ENCODE measurements at places on chromosomes 1 and 21.

DNA sequence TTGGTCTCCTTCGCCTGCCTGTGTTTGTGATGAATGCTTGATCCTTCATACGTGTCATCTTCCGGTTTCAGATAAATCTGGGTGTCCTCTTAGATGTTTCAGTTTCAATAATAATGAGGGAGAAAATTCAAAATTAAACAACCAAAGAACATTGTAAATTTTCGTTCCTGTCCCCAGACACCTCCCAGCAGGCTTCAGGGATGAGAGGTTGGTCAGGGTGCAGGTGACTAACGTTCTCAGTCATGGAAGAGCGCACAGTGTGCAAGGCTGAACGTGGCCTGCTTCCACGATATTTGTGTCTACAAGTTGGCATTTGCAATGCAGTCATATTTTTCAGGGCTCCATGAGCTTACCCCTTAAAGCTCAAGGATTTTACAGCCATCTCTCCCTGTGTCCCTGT is 147.1 kb upstream of the ARHGEF16 start:
- no peak for DNase-seq

DNA sequence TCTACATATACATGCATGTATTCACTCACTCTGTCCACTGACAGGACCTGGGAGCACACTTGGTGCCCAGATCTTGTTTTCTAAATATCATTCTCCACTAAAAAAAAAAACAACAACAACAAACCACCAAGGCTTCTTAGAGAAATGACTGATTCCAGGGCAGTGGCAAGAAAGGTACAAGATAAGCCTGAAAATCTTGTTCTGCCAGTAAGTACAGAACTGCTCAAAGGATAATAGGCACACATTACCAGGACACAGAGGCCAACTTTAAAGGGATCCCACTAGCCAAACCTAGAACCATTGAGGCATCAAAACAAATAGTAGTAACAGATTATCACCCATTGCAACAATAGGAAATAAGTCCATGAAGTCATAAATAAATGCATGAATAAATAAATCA is 10.7 kb downstream of the HSD11B1 start:
- DNase-seq, result no peak

- no peak for DNase-seq
These were observed 385.8 kb upstream of the DUSP10 start for GRCh38 chr1:222127526-222128152.

DNA sequence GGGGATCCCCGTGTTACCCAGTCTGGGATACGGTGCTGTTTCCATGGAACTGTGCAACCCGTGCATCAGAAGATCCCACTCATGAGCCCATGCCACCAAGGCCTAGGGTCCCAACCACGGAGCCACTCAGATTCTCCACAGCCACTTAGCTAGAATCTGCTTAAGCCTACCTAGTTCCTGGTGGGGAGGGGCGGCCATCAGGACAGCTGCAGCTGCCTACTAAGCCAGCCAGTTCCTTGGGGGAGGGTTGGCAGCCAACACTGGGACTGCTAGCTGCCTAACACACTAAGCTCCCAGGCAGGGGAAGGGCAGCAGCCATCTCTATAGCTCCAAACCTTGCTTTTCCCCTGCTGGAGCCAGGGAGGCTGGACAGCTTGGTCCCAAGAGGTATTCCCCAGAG is 549.2 kb upstream of the BRINP3 start:
- DNase-seq, result no peak

GRCh38 chr1:114549137-114549536 is 32.3 kb downstream of the BCAS2 start:
- DNase-seq, result no peak

GRCh38 chr1:115116512-115116911 is 27.2 kb upstream of the TSPAN2 start:
- DNase-seq, result no peak

GRCh38 chr1:206792939-206793607 is 20.8 kb upstream of the IL10 start:
- no peak for DNase-seq

- no peak for DNase-seq
These were observed 122.4 kb upstream of the COL6A1 start for GRCh38 chr21:45859041-45859761.

DNA sequence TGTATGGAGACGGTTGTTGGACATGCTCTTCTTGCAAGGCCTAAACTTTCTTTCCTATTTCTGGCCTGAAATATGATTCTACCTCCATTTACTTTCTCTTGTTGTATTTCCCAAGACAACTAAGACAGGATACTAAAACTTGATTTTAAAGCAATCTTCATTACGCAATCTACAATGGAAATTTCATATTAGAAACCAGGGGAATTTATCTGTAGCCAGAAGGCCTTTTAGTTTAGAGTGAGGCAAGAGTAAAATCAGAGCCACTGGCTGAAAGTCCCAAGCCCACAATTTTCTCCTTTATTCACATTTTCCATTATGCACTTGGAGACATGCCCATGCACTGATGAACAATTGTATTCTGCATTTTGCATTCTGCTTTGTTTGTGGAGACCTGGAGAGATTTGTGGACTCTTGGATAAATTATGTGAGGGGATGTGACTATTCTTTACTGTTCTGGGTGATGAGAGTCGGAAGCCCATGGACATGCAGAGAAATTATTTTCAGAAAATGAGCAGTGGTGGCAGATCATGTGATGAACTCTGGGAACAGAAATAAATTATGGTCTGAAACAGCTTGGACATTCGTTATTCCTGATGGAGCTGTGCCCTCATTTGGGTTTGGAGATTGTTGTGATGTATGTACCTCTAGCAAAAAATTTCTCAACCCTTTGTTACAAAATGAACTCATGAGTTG is 336.8 kb downstream of the SEC16B start:
- no peak for DNase-seq

- no peak for DNase-seq
These were observed 1.2 kb downstream of the NEXN start for GRCh38 chr1:77889671-77890070.

- no peak for DNase-seq
These were observed 14.8 kb upstream of the C1orf174 start for GRCh38 chr1:3914911-3915310.

DNA sequence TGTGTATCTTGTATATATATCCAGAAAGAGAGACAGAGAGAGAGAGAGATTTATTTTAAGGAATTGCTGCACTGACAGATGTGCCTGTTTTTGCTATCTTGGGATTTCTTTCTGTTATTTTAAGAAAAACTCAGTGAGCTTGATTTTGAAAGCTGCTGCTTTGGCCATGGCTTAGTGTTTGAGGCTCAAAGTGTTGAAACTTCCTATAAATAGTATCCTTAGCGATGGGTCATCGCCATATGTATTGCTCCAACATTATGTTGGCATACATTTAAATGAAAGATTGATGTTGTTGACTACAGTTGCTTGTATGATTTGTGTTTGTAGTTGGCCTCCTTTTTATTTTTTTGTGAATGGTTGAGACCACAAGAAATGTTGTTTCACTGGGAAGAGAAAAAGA is 29.0 kb upstream of the NTPCR start:
- no peak for DNase-seq

DNA sequence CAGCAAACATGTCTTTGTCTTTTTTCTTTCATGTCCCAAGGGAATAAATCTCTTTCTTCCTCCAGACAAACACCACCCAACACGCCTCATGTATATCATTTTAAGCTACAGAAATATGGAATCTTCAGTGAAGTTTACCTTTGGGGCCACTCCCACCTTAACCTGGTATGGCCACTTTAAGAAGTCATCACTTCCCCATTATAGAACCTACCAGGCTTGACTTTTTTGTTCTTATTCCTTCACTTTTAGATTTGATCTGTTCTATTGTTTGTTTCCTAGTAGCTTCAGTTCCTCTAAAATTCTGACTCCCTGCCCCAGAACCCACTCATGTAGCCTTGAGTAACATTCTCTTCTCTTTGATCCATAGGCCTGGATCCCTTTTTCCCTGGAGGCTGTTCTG is 226.3 kb downstream of the HLX start:
- DNase-seq, result no peak

DNA sequence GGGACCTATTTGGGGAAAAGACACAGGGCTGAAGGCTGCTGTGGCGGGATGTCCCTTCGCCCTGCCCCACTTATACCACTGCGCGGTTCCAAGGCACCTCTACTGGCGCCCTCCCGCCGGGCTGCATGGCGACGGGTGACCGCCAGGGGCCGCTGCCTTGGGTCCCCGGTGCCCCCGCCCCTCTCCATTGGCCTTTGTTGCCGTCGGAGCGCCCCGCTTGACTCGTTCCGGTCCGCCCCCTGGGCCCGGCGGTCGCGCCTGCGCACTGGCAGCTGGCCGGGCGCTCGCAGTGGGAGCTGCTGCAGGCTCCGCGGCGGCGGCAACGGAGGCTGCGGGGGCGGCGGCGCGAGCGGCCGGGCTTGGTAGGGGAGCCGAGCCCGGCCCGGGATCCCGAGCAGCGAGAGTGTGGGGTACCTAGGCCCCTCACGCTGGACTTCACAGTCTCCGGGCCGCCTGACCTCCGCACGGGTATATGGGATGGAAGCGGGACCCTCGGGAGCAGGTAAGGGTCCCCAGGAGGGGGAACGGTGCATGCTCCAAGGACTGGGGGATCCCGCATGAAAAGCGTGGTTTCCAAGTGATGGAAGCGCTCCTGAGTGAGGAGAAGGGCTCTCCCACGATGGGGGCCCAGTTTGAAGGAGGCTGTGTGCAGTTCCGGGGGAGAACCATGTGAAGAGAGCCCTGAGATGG is at the start of gene AGO1:
Gene AGO1, plus strand, starts transcription at position 265 of the 690 bp plus-strand sequence. Its CDS starts 213 bp downstream, at position 478.
- peak; percentile 96 for DNase-seq

DNA sequence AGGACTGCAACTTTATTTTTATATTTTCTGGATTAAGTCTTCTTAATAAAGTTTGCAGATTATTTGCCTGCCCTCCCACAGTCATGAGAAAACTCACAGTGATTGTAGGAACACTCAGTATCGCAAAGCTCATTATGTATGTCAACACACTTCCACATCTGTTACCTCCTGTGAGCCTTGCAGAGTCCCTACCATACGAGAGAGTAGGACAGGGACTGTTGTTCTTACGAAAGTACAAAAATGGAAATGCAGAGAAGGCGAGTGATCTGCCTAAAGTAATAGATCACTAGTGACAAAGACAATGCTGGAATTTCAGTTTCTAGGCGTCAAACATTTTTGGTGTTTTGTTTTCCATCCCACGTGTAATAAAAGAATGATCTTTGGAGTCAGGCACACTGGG is 131.7 kb downstream of the SYT2 start:
- no peak for DNase-seq

- DNase-seq, result no peak
These were observed 12.9 kb upstream of the EDEM3 start for GRCh38 chr1:184767591-184767990.

- no peak for DNase-seq
These were observed 622.5 kb downstream of the PTPRC start for GRCh38 chr1:199261328-199261727.

GRCh38 chr1:109185990-109186732 is 27.6 kb upstream of the SARS1 start:
- no peak for DNase-seq

Measured in activated gamma-delta T cell treated with anti-CD3 and anti-CD28 coated beads, Interleukin-2, amount 50 U/mL, for 16 hours (primary cell).